NCI-H460 (cell line): ENCODE measurements at places on chromosomes 6 and 20. TPM values are rescaled to one million over a fixed set of nuclear protein-coding genes. Genes with fewer than 3 reads are reported as not detected.

GRCh38 chr6:135440087-135440792 lies 57.3 kb downstream of the AHI1 start:
- no peak for DNase-seq

DNA sequence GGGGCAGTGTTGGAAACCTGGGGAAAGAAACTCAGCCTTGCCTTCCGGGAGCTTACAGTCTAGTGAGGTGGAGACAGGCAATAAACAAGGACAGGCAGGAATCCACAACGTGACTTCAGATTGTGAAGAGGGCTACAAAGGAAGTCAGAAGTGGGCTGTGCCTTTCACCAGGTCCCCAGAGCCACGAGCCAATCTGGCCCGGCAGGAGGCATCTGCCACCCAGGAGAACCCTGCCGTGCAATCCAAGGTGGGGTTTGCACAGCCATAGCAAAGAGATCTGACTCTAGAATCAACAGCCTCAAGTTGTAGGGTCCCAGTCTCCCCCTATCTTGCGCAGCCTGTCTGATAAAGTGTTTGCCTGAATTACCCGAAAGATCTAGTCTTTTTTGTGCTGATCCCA lies 5.5 kb downstream of the SLC32A1 start:
- no peak for DNase-seq

DNA sequence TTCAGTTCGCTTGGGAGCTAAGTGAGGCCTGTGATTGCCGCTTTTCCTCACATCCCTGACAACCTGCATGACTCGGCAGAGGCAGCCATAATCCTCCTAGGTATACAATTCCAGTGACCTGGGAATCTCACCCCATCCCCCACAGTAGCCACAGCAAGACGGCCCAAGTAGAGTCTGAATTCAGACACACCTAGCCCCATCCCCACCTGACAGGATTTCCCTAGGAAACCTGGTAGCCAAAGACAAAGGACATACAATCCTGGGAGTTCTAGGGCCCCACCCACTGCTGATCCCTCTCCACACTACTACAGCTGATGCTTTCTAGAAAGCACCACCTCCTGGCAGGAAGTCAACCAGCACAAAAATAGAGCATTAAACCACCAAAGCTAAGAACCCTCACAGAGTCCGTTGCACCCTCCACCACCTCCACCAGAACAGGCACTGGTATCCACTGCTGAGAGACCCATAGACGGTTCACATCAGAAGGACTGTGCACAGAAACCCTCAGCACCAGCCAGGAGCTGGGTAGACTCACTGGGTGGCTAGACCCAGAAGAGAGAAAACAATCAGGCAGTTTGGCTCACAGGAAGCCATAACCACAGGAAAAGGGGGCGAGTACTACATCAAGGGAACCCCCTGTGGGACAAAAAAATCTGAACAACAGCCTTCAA lies 17.9 kb upstream of the RUNX2 start:
- no peak for DNase-seq

DNA sequence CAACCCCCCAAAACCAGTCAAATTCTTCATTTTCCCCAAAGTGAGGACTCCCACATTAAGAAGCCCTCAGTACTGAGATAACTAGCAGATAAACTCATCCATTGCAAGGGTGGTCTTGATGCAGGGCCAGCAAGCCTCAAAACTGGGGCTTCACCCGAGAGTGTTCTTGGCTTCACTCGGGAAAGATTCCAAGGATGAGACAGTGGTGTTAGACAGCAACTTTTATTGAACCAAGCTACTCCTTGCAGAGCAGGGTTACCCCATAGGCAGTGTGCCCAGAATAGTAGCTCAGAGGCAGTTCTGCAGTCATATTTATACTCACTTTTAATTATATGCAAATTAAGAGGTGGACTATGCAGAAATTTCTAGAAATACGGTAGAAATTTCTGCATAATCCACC lies 15.8 kb upstream of the HLA-DQA1 start:
- DNase-seq, result no peak

DNA sequence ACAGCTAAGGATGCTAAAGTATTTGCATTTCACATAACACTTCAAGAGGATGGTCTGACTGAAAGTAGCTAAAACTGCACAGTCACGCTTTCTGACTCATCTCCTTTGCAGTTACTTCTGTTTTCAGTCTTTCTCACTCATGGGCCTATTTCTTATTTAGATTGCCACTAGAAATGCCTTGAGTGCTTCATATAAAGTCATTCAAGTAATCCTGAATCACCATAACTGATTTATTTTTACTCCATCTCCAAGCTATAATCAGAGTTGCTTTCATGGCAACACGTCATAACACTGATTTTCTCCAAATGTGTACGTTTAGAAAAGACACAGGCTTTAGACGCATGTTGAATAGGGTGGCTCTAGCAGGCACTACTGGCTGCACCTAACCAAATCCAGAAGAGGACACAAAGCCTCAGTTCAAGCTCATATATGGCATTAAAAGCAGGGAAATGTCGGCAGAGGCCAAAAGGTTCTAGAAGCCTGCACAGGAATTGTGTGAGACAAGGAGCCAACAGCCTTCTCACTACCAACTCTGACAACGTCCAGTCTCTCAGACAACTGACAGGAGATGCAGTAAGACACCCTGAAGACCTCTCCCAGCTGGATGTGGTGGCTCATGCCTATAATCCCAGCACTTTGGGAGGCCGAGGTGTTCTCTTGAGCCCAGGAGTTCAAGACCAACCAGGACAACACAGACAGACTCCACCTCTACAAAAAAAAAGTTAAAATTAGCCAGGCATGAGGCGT lies 64.1 kb upstream of the BEND6 start:
- DNase-seq, result peak; percentile 70

GRCh38 chr20:58753922-58754551 lies 61.4 kb downstream of the NPEPL1 start:
- no peak for DNase-seq

GRCh38 chr6:111080698-111081097 lies 6.6 kb upstream of the SLC16A10 start:
- DNase-seq, result no peak

DNA sequence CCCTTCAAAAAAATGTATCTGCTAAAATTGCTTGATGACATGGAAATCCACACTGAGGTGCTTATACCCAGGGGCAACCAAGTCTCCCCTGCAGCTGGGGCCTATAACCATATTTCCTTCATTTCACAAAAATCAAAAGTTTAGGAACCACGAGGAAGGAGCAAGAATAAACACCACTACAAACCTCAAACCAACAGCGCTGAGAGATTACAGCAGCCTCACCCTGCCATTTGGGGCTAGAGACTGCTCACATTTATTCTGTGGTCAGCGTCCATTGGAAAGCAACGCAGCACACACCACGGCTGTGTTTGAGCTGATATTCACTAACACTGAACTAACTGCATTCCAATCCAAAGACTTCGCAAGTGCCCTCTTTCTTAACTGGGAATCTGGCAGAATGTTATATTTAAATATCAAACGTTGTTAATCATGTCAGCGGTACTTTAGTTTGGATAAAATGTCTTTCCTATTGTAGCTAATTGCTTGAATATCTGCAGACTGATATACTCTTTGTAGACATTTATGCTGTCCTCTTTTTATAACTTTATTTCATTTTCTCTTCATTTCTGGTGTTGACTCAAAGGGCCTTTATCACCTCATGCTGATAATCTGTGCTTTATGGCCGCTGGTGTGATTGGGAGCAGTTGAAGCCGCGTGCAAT lies 94.6 kb downstream of the FOXA2 start:
- DNase-seq, result no peak

GRCh38 chr6:70470016-70470415 lies 56.7 kb downstream of the FAM135A start:
- DNase-seq, result no peak

DNA sequence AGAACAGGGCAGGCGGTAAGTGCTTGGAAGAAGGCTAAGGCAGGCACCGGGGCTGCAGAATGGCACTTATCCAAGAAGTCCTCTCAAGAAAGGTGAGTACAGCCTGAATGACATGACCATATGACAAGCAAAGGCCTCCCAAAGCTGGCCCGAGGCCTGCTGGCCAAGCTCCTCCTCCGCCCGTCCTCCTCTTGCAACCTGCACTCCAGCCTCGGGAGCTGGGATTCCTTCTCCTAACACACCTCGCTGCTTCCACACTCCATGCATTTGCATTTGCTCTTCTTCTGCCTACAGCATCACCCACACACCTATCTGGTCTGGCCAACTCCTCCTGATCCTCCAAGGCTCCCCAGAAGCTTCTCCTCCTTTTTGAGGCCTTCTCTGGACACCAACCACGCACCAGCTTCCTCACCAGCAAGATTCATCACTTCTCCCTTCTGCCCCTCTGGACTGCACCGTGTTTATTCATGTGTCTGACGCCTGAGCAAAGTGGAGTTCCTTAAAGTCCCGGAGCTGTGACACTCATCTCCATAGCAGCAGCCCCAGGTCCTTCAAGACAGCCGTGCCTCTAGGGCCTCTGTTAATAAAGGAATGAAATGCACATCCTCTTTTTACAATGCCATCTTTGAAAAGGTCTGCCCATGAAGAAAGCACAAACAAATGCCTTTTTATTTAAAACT lies 32.3 kb downstream of the CNKSR3 start:
- no peak for DNase-seq

- DNase-seq, result no peak
Measured at GRCh38 chr20:55266361-55266760, 739.0 kb downstream of the CBLN4 start.

DNA sequence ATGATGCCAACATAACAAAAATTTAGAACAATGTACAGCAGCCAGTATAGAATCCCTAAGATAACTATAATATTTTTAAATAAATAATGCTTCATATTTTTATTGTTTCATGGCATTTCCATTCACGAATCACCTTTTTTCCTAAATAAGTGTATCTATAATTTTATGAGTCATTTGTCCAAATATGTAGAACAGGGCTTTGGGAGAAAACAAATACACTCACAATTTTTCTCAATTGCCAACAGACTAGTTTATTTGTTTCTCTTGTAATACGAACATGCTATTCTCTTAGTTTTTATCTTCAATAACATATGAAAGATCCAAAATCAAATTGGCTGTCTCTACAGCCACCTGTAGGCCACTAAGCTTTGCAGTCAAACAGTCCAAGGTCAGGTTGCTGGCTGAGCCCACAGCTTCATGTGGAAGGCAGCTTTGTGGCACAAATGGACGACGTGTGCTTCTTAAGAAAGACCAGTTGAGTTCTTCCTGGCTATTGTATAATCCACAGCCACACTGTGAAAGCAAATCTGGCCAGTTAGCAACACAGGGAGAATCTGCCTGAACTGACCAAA lies 29.0 kb downstream of the MKKS start:
- DNase-seq, result no peak

DNA sequence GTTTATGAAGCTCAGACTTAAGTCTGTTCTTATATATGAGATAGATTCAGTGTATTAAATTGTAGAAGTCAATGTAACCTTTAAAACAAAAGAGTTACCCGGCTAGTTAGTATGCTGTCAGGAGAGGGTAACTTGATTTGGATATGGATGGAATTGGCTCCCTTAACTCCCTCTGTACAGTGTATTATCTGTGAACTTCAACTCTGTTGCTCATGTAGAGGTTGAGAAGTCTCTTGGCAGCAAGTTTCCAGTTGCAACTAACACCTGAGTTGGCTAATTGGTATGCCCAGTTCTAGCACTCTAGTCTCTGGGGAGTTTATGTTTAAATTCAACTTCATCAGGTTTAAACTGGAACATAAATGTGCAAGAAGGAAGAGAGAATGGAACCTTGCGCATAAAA lies 111.0 kb downstream of the NCOA3 start:
- no peak for DNase-seq

- DNase-seq, result no peak
Measured at GRCh38 chr20:26324177-26324576, 627.5 kb upstream of the ZNF337 start.

DNA sequence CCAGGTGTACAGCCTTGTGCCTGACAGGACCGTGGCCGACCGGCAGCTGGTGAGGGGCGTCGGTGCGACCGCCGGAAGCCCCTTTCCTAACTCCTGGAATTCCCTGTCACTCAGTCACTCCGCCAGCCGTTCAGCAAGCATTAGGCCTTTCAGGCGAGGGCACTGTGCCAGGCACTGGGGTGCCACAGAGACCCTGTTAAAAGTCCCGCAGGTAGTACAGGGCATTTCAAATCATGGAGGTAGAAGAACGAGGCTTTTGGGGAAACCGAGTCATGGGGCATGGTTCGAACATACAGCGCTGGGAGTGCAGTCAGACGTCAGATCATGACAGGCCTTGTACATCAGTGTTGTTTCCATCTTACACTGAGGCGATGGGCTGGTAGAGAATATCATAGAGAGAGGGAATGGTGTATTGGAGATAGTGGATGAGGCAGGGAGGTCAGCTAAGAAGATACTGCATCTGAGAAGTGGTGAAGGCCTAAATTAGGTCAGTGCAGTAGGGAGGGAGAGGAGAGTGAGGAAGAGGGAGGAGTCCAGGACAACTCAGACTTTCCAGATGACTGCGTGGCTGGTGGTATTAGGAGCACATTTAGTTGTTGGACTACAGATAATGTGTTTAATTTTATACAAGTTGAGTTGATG lies 892 bp upstream of the DXO start:
- no peak for DNase-seq

DNA sequence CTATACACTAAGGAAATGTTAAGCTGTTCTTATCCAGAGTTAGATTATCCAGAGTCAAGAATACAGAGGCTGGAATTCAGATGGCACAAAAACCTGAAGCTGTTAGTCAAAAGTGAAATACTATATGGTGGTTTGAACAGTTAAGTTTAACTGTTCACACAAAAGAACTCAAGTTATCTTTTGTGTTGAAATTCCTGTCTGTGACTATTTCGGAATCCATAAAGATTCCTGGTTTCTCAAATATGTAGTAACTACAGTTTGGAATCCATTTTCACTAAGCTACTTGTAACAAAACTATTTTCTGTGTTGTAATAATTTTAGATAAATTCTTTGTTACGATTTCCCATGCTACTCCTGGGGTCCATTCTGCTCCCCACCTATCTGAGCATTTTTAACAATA lies 24.5 kb downstream of the FIG4 start:
- no peak for DNase-seq

TRIM31 gene
- not detected in 2 replicates for total RNA-seq

ALDH5A1 gene
- total RNA-seq, result 4.5 and 4.6 TPM in 2 replicates

NOX3 gene
- not detected in 2 replicates for total RNA-seq

SOD2 gene
- 125 and 135 TPM in 2 replicates for total RNA-seq

VWA7 gene
- total RNA-seq, result 0.47 and 0.81 TPM in 2 replicates

MYMX gene
- total RNA-seq, result not detected in 2 replicates

NEDD9 gene
- total RNA-seq, result 40.7 and 45.9 TPM in 2 replicates

CLVS2 gene
- total RNA-seq, result not detected in 2 replicates
